NCI-H774 (cell line): ENCODE measurements at places on chromosomes 7 and 10.
A peak's percentile ranks its signal among the peaks of the same experiment; 100 is the strongest.

GRCh38 chr10:92990615-92991014, 70.0 kb upstream of the CYP26C1 start:
- no peak for DNase-seq

- DNase-seq: no peak
Observed at GRCh38 chr7:156064971-156065386, 252.7 kb upstream of the SHH start.

DNA sequence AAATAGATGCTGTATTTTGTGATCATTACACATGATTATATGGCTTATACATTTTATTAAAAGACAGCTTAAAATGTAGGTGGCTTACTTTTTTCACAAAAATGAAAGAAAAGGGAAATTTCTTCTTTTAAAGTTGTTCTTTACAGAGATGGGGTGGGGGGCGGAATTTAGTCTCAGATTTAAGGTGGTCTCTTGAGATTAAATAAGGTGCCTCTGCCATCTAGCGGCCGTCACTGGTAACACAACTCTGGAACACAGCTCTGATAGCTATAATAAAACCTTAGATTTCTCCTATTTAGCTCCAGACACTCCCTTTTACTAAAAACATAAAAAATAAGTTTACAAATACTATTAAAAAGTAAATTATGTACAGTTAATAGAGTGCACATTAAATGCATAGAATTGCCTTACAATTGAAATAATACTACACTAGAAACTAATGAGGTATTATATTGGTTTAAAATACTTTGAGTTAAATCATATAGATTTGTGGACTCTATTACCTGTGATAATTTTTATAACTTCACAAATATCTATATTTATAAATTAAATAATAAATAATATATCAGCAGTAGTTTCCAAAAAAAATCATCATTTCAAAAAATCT, 210.9 kb downstream of the DGKB start:
- no peak for DNase-seq

DNA sequence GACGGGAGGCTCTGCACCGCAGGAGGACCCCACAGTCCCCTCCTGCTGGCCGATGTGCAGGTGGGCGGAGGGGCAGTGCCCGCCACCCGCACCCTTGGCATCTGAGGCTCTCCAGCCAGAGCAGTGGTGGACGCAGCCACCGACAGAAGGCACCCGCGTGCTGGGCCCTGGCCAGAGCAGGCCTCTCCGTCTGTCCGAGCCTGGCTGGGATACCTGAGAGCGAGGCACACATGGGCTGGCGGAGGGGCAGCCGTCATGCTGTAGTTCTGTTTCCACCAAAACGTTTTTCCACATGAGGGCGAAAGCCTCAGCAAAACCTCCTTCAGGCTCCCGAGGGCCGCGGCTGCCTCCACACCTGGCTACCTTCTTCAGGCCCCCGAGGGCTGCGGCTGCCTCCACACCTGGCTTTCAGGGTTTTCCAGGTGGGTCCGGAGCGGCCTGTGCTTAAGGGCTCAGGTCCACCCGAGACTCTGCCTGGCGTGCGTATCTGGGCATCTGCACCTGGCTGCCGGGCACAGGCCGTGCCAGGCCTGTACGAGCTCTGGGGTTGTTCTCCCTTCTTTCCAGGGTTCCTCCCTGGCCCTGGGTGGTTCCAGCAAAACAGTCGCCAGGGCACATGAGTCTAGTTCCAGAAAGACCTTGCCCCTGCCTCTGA, 115.5 kb downstream of the INPP5A start:
- no peak for DNase-seq

GRCh38 chr10:126160971-126161630, 227.2 kb downstream of the ADAM12 start:
- peak; percentile 40 for DNase-seq

DNA sequence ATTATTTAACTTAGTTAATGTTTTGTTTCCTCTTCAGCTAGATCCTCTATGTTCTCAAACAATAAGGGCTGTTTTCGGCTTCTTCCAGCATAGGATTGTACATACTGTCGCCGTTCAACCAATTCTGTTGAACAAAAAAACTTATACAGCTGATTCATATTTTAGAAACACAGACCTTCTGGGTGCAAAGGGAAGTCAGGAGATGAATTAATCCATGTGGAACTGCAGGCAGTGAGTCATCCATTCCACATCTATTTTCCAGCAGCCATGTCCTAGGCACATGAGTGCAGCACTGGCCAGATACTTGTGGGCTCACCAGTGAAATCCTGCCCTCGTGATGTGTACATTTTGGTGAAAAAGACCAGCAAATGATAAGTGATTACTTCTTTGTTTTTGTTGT, 163.2 kb downstream of the JAZF1 start:
- DNase-seq: no peak

DNA sequence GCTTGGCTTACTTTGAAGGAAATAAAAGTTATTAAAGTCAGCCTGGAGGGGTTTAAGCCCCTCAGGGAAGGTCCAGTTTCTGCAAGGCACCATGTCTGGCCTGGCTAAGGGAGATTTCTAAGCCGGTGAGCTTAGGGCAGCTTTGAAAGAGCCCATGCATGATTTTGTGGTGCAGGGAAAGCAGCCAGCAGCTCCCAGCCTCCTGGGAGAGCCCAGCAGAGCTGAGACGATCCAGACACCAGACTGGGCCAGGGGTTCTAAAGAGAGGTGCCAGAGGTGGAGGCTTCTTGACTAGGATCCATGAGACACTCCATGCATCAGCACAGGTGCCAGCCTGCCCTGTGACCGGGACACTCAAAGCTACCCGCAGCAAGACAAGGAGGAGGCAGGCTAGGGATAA, 59.6 kb upstream of the MKX start:
- no peak for DNase-seq

- no peak for DNase-seq
Observed at GRCh38 chr10:58514111-58514770, 1.6 kb downstream of the BICC1 start.

DNA sequence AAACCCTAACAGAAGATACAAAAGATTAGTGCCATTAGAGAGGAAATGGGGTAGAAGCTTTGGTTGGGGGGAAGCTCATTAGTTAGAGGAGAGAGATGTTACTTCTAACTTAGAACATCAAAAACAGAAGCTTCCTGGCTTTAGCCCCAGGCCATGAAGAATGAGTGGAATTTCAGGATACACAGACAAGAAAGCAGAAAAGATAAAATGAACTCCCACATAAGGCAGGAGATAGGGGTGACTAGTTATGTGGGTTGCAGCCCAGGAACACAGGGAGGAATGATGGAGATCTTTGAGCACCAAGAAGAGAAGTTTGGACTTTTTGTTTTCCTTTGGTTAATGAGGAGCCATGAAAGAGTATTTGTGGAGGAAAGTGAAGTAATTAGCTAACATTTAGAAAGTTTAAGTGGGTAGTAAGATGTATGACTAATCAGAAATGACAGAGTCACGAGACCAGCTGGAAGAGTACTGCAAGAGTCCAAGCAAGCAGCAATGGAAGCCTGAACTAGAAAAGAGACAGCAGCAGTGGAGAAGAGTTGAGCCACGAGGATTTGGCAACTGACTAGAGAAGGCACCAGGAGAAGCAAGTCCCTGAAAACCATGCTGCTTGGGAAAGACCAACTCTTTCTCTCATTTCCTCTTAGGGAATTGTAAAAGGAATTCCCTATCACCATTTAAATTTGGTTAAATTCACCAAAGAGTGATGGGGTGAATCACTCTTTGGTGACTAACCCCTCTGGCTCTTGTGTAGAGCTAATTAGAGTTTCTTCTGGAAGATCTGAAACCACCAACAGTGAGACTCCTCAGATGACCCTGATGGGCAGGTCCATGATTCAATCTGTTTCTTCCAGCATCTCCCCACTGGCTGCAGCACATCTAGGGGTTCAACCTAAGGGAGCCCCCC, 131.9 kb downstream of the KCNMA1 start:
- no peak for DNase-seq

GRCh38 chr7:112556633-112557032, 75.8 kb downstream of the LSMEM1 start:
- DNase-seq: no peak

DNA sequence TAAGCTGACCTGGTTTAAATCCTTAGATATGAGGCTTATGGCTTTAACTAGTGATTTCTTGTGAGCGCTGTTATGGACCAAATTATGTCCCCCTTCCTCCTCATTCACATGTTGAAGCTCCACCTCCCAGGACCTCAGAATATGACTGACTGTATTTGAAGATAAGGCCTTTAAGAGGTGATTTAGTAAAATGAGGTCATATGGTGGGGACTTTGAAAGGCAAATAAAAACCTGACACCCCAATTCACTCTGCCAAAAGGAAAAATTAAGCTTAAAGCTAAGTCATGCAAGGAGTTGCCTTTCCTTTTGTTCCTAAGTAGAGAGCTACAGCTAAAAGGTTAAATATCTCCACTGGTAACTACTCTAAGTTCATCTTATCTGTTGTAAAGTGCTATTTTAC, 36.4 kb upstream of the FIGNL1 start:
- no peak for DNase-seq

DNA sequence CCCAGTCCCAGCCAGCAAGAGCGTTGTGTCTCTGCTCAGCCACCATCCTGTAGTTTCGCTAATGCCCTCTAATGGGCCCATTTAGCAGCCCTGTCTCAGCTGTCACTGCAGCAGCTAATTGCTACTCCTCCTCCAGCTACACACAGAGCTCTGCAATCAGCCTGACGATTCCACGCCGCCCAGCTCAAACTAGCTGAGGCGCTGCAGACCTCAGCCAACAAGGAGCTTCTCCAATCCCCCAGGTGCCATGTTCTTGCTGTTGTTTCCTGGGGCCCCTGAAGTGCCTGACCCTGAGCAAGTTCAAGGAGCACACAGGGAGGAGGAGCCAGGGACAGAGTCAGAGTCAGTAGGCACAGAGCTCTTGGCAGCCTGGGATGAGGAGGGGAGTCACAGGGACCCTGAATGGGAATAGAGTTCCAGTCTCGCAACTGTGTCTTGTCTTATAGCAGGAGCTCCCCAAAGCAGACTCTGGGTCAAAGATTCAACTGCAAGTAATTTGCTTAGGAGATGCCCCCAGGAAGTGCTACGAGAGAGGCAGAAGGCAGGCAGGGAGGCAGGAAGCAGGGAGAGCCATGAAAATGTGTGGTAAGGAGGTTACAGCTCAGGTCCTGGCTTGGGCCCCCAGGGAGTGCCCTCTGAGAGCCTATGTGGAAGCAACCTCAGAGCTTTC, 135.8 kb upstream of the UNC5B start:
- no peak for DNase-seq

DNA sequence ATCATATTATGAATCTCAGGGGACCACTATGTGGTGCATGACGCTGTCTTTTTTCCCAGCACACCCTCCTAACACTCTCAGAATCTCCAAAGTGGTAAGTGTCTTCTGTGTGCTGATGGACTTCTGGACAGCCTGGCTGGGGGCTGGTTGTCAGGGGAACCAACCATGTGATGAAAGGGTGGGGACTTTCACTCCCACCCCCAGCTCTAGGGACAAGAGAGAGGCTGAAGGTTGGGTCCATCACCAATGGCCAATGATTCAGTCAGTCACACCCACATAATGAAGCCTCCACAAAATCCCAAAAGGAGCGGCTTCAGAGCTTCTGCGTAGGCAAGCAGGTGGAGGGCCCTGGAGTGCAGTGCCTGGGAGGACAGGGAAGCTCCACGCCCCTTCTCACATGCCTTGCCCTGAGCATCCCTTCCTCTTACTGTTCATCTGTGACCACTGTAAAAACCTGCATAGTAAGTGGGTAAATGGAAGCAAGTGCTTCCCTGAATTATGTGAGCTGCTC, 44.6 kb downstream of the RASGEF1A start:
- no peak for DNase-seq

GRCh38 chr7:132778761-132779160, 202.5 kb upstream of the PLXNA4 start:
- no peak for DNase-seq

- DNase-seq: no peak
Observed at GRCh38 chr7:2110610-2111396, 121.9 kb downstream of the MAD1L1 start.

- DNase-seq: no peak
Observed at GRCh38 chr10:90969121-90969534, 48.2 kb upstream of the ANKRD1 start.

- DNase-seq: no peak
Observed at GRCh38 chr7:44099669-44100068, 4.5 kb upstream of the AEBP1 start.

- DNase-seq: no peak
Observed at GRCh38 chr10:49083261-49083660, 32.1 kb downstream of the VSTM4 start.

- peak; percentile 38 for DNase-seq
Observed at GRCh38 chr7:128059143-128059988, 28.1 kb upstream of the LRRC4 start.

DNA sequence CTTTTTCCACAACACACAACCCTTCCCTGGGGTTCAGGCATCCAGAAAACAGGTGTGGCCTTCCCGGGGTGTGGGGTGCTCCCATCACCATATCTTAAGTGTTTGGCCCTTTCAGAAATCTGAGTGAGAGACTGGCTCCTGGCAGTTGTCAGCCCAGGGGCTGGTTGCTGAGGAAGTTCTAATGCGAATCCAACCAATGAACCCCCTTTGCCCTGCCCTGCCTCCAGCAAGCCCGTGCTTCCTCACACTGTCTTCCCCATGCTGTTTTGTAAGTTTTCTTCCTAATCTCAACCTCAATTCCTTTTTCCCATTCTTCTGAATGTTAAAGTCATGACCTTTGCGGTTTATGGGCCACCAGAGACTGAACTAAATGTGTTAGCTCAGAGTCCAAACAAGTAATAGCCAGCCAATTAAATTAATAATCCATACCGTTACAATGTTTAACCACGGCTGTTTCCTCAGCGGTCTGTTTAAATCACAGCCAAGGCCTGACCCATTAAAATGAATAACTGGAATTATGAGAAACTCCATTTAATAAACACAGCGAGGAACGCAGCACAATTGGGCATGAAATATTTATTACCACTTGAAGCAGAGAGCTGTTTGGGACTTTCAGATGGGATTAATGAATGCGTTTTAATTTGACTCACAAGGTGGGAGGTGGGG, 90.9 kb upstream of the TCF7L2 start:
- DNase-seq: no peak

- DNase-seq: peak; percentile 18
Observed at GRCh38 chr10:58886406-58886805, 290.0 kb upstream of the PHYHIPL start.

DNA sequence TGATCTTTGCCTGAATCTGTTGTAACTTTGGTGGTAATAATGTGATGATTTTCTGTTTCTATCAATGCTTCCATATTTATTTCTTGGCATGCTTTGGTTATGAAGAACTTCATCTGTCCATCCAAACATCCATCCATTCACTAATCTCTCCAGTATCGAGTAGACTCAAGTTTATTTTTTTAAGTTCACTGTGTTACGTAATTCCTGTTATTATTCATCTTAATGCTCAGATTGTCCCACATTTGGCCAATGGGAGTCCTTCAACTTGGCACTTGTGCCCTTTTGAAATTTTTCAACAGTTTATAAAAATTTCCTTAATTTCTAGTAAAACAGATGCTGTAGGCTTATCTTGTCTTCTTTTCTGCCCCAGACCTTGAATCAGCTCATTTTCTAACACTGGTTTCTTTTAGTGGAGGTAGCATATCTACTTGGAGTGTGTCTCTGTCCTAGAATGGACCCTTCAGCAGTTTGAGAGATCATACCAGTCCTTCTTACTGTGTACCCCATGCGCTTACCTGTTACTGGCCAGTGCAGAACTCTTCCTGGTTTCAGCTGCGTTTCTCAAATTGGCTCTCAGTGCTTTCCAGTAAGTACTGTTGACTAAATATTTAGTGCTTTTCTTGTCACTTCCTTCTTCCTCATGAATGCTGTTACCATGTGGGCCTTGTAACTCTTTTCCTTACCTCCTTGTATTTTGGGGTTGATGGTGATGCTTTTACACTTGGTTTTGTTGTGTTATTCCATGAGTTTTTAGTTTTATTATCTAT, 100.8 kb downstream of the MLLT10 start:
- no peak for DNase-seq
